ENCODE measurements at places on chromosomes 1 and 21.

GRCh38 chr21:40568807-40569206 is 278.2 kb downstream of the DSCAM start:
- no peak for DNase-seq

DNA sequence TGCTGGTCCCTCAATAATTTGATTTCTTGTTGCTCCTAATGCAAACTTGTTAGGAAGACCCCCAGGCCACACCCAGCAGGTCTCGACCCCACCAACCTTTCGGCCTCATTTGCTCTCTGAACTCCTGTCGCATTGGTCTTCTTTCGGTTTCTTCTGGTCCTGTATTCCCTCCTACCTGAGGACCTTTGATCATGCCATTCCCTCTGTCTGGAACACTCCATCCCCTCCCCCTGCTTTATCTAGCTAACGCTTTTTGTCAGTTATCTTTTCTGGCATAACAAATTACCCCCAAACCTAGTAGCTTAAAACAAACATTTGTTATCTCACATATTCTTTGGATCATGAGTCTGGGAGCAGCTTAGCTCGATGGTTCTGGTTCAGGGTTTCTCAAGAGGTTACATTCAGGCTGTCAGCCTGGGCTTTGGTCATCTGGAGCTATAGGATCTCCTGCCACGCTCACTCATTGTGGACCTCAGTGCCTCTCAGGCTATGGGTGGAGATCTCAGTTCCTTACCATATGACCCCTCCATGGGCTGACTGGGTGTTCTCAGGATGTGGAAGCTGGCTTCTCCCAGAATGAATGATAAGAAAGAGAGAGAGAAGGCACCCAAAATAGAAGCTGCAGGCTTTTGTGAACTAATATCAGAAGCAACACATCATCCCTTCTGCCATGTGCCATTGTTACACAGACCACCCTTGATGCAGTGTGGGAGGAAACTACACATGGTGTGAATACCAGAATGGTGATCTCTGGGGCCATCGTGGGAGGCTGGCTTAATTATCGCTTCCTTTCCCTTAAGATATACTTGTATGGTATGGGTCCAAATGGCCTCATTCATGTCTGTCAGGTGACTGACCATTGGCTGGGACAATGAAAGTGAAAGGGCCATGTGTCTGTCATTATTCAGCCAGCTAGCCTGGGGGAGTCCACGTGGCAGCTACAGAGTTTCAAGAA is 29.1 kb upstream of the BCAR3 start:
- DNase-seq: no peak

DNA sequence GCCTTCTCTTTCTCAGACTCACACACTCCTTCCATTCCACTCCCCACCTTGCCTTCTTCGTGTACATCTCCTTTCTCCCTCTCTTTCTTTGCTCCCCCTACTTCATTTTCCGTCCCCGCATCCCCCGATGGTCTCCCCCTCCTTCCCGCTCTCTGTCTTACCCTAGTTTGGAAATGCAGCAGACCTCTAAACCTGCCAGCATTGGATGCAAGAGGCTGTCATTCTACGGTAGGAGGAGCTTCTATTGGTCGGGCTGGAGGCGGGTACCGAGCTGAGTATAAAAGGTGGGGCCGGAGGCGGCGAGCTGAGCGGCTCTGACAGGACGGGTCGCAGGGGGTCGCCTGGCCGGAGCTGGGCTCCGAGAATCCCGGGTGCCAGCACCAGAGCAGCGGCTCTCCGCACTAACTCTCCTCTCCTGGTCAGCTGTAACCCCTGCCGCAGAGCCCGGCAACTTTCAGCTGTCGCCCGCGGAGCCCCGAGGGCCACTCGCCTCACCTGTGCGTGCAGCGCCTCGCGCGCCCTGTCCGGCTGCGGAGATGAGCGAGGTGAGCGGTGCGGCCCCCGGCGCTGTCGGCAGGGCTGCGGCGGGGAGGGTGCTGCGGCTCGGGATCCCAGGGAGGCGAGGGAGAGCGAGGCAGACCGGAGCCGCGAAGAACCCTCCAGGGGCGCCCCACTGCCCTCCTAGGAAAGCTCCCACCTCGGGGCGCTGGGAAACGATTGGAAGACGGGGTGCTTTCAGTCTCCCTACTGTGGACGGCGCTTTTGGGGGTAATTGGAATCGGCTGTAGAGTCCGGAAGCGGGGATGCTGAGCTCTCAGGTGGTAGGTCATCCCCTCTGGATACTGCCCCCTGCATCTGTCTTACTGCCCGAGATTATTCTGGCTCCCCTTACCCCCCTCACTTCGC is at the start of gene PCP4L1:
Gene PCP4L1 (plus strand): TSS at position 307 of the 906 bp plus-strand sequence. CDS start 230 bp downstream, at position 537.
- DNase-seq: no peak

- DNase-seq: no peak
Measured at GRCh38 chr1:224864006-224864405, 65.5 kb upstream of the DNAH14 start.

DNA sequence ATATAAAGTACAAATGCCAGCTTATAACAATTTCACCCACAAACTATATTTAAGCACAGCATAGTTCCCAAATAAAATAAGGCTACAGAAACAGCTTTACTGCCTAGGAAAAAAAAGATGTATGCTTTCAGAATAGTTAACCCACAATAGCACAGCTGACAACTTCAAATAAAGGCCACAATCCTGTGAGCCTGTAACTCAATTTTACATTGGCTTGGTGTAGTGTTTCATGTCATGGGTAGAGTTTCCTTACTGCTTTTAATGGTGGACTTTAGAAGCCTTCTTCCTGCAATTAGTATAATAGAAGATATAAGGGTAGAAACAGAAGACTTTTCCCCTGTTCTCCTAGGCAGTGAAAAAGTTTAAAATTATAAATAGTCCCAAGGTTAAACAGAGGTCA is 44.3 kb upstream of the ZC3H11B start:
- DNase-seq: no peak

- no peak for DNase-seq
Measured at GRCh38 chr1:11944358-11944931, 9.9 kb downstream of the PLOD1 start.

- no peak for DNase-seq
Measured at GRCh38 chr1:93811326-93812065, 67.5 kb downstream of the DNTTIP2 start.

DNA sequence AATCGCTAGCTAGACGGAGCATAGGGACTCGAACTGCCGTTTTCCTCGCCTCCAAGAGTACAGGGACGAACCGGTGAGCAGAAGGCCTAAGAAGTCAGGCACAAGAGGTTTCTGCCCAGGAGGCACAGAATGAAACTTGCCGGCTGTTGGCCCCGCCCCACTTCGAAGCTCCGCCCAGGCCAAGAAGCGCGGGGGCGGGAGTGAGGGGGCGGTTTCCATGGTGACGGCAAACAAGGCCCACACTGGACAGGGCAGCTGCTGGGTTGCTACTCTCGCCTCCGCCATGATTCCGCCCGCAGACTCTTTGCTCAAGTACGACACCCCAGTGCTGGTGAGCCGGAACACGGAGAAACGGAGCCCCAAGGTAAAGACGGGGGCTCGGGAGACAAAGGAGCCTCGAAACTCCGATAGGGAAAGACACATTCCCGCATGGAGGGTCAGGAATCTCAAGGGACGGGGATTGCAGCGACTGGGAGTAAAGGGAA is at the start of gene DNALI1:
Gene DNALI1 (plus strand): TSS at position 229 of the 485 bp plus-strand sequence. CDS start 55 bp downstream, at position 284.
- no peak for DNase-seq

- DNase-seq: no peak
Measured at GRCh38 chr1:103171041-103171590, 62.8 kb upstream of the COL11A1 start.

All from NK-92 treated with Interleukin-12 subunit alpha and Interleukin-12 subunit beta, amount 100 ng/mL, for 24 hours (cell line).